SW 1271 (cell line): ENCODE measurements at places on chromosomes 1 and 21.

DNA sequence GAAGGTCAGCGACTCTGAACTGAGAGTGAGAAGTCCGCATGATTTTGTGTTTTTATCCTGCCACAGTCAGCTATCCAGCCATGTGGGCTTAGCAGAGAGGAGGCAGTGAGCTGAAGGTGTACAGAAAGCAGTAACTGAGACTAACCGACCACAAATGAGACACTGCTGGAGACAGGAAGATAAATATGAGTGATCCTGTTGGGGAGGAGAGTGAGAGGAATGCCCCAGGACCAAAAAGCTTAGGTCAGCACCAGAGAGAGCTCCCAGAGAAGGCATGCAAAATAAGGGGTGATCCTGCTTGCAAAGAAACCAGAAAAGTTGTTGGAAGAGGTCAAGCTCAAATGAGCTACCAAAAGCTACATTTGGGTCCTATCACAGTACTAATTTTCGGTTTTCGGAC, 63.7 kb downstream of the HLCS start:
- no peak for DNase-seq

GRCh38 chr21:33042812-33043211, 17.1 kb downstream of the OLIG2 start:
- DNase-seq = no peak

GRCh38 chr21:25563361-25564116, 43.7 kb downstream of the MRPL39 start:
- DNase-seq = no peak

DNA sequence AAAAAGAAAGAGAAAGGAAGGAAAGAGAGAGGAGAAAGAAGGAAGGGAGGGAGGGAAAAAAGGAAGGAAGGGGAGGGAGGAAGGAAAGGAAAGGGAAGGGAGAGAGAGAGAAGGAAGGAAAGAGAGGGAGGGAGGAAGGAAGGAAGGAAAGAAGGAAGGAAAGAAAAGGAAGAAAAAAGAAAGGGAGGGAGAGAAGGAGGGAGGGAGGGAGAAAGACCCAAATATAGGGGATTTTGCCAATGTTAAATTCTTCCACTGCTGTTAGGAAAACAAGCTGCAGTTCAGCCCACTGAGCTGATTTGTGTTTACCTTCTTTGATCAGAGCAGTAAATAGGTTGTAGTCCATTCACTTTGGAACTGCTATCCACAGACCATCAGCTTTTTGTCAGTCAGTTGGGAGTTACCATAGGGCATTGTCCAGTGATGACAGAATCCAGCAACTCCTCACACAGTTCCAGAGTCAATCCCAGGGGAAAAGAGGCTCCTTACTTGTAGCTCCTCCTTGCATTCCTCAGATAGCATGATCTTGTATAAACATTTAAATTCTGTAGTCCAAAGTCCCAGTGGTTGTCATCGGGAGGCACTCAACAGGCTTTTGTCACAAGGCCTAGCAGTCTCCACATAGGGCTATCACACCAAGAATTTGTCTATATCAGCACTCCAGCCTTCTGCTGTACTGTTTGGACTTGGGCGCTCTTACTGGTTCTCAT, 13.5 kb upstream of the PPP1R8 start:
- DNase-seq = no peak

DNA sequence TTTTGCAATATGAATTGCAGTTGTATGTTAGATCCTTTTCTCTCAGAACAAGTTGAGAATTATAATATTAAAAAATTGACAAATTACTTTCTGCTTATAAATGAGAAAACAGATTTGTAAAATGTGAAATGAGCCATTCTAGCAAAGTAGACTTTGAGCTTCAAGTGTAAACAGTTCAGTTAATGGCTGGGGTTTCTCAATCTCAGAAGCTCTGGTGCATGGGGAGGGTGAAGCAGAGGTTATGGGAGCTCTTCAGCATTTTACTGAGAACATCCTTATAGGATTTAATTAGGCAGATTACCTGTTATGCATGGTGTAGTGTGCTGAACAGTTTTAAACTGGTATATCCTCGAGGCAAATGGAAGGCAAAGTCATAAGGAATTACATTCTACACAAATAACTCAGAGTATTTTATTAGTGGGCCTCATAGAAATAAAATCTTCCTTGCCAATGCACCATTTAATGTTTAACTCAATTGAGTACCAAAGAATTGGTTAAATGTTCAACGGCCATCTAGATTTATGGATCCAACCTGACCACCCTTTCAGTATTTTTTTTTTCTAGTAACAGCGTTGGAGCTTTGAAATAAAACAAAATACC, 1143.6 kb upstream of the ADGRL2 start:
- no peak for DNase-seq

- DNase-seq = no peak
These were observed 51.8 kb upstream of the PDE9A start for GRCh38 chr21:42601656-42602055.

DNA sequence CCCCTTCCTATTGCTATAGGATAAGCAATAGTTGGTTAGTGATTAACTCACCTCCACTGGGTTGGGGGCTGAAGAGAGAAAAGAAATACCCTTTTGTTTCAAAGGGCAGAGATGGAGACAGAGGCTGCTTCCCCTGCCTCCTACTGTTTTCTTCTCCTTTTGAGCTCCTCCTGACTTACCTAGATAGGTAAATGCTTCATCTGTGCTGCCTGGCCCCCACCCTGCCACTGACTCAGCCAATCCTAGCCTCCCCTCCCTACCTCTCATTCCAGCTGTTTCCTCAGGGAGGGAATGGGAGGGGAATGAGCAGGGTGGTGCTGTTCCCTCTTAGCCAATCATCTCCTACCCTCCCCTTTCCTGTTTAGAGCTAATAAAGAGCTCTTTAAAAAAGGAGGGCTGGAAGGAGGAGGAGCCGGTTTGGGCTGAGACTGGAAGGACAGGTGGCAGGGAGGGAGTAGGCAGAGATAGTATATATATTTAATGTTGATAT, at the start of gene C1orf116:
C1orf116 (minus strand) TSS at position 229 of the 490 bp plus-strand sequence. CDS start 5,158 bp downstream, outside the sequence.
- DNase-seq = no peak

DNA sequence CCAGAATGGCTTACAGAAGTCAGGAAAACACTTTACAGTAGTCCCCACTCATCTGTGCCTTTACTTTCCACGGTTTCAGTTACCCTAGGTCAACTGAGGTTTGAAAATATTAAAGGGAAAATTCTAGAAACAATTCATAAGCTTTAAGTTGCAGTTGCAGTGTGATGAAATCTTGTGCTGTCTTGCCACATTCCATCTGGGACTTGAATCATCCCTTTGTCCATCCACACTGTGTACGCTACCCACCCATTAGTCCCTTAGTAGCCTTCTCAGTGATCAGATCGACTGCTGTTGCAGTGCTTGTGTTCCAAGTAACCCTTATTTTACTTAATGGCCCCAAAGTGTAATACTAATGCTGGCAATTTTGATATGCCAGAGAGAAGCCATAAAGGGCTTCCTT, 30.5 kb downstream of the ZCCHC17 start:
- no peak for DNase-seq
